ENCODE measurements at places on chromosomes 4 and X. TPM values are rescaled to one million over a fixed set of nuclear protein-coding genes. Genes with fewer than 3 reads are reported as not detected.

UGT2B10 gene
- total RNA-seq: not detected

TMSB15C gene
- 30.1 TPM for total RNA-seq

GLRB gene
- total RNA-seq: 2.0 TPM

GRCh38 chr4:159607809-159608208 is 504.9 kb downstream of the RAPGEF2 start:
- H3K4me1 ChIP-seq: no peaks in the 10 kb centered on the region
- no peak overlapping the region for H3K4me3 ChIP-seq
- DNase-seq: no peak
- H3K36me3 ChIP-seq: no peaks in the 10 kb centered on the region

Measured in glutamatergic neuron (in vitro differentiated cells).